ENCODE measurements at places on chromosomes 6 and 20. TPM values are rescaled to one million over a fixed set of nuclear protein-coding genes. Genes with fewer than 3 reads are reported as not detected.

TREM2 gene
- total RNA-seq: not detected

DNA sequence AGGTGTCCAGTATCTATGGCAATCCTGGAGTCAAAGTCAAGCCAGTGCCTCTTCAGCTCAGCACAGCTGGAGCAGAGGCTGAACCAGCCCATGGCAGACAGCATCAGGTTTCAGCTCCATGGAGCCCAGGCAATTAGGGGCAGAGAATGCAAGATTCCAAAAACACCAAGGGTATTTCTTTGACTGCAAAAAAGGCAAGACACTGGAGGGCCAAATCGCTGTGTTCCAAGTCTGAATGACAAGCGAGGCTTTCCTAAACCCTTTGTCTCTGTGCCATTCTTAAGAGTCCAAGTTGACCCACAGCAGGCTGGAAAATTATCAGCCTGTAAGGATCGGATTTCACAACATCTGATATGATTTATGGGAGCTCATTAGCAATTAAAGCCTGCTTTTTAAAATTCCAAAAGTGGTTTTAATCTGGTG is 49.7 kb upstream of the TGM3 start:
- H3K27ac ChIP-seq: no peak overlapping the region
- peaks cover 10% of the 10 kb centered on the region for H3K27me3 ChIP-seq
- H3K36me3 ChIP-seq: no peaks in the 10 kb centered on the region

DNA sequence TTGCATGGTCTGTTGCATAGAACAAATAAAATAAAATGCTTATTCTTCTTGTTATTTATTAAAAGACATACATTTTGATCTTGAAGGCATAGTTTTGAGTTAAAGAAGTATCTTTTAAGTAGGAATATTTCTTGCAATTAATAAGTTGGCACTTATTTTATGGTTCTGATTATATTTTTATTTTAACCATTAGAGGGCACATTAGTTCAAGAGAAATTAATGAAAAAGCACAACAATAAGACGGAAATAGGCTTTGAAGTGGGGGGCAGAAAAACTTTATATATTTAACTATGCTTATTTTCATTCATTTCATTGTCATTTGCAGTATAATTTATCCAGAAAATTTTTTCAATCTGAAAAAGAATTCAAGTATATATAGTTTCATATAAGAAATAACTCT is 44.2 kb upstream of the MAP3K7 start:
- no peak overlapping the region for H3K4me3 ChIP-seq
- H3K27me3 ChIP-seq: peaks cover 7% of the 10 kb centered on the region
- H3K36me3 ChIP-seq: no peaks in the 10 kb centered on the region
- H3K4me1 ChIP-seq: no peaks in the 10 kb centered on the region
- no peak for DNase-seq

BCAS1 gene
- total RNA-seq: not detected

DNA sequence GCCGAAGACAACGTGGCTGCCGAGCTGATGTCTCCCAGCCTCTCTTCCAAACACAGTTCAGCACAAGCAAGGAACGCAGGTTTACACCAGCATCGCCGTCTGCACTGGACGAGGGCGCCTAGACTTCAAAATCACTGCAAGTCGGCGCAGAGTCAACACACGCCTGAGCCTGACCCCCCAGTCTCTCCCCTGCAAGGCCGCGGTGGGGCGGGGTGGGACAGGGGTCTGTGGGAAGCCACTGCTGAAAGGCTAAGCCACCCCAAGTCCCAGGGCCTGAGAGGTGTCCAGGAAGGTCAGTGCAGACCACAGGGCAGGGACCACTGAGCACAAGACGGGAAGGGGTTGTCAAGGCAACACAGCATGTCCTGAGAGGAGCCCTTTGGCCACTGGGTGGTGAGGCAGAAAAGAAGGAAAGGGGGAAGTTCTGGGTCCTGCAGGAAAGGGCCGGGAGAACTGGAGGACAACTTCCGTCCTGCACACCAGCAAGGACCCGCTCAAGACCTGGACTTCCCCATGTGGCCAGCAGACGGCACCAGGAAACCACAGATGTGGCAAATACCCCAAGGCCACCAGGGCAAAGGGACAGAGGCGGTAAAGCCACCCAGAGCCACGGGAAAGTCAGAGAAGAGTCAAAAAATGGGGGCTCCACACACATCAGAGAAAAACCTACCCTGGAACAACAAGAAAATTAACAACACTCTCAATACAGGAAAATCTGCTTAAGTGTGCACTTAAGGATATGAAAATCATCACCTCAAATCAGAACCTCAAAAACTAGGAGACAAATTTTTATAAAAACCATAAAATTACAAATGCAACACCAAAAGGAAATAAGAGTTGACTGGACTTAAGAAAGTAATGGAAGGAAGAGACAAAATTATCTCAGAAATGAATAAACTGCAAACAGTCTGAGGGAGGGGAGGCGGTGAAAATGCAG is 84.8 kb downstream of the TAF4 start:
- H3K36me3 ChIP-seq: peaks cover 36% of the 10 kb centered on the region
- peaks cover 13% of the 10 kb centered on the region for H3K4me1 ChIP-seq
- H3K27me3 ChIP-seq: no peaks in the 10 kb centered on the region

DNA sequence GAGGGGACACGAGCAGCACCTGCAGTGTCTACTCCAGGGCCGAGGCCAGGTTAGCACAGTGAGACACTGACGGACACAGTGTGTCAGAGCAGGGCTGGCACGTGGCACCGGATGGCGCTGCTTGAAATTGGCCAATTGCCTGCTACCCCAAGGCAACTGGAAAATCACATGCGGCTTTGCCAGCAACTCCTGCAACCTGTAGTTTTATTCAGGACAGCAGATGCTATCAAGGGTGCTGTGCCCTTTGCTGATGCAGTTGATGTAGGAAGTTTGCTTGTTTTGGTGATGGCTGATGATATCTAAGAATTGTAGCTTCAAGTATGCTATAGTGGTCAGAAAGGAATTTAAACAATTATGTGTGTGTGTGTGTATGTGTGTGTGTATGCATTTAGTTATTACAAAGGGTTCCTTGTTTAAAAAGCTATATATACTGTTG is 25.9 kb downstream of the RIN2 start:
- no peak overlapping the region for H3K4me3 ChIP-seq
- no peak for DNase-seq
- H3K4me1 ChIP-seq: no peaks in the 10 kb centered on the region
- no peaks in the 10 kb centered on the region for H3K36me3 ChIP-seq
- peaks cover 10% of the 10 kb centered on the region for H3K27me3 ChIP-seq

MCHR2 gene
- not detected for total RNA-seq

DNA sequence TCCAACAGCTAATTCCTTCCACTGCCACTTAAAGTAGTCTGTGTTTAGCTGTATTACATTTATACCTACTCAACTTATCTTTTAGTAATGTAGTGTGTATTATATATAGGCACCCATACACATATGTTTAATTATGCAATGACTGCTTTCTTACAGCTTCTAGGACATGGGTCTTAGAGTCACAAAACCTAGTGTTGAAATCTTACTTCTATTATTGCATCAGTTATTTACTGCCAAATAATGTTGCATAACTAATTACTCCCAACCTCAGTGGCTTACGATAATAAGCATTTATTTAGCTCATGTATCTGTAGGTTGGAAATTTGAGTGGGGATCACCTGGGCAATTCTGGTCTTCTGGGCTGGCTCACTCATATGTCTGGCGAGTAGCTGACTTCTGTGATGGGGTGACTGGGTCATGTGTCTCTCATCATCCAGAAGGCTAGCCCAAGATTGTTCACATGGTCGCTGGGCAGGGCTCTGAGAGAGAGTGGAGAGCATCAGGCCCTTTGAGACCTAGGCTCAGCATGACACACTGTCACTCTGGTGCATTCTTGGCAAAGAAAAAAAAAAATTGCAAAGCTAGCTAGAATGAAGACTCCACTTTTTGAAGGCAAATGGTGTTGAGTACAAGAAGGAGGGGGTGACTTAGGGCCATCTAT is 187.0 kb downstream of the PLCB1 start:
- no peak overlapping the region for H3K4me3 ChIP-seq
- no peaks in the 10 kb centered on the region for H3K4me1 ChIP-seq
- no peaks in the 10 kb centered on the region for H3K36me3 ChIP-seq
- H3K27ac ChIP-seq: no peak overlapping the region
- no peaks in the 10 kb centered on the region for H3K27me3 ChIP-seq

LY86 gene
- total RNA-seq: 1.8 TPM

FAM210B gene
- 8.2 TPM for total RNA-seq

DNA sequence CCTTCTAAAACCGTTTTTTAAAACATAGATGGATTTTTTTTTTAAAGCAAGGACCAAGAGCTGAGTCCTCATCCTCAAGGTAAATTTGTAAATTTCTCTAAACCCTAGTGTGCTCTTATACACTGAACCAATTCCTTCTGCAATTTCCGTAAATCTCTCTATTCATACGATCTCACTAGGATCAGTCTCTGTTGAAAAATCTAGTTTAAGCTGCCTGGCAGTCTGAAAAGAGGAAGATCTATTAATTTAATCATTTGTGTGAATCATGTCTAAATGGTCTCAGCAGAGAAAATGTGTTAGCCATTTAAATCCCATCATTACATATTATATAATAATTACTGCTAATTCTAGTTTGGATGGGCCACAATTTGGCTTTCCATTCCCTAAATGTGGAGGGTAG is 184.2 kb upstream of the TSHZ2 start:
- peaks cover 6% of the 10 kb centered on the region for H3K4me1 ChIP-seq
- peaks cover 2% of the 10 kb centered on the region for H3K27me3 ChIP-seq
- no peak overlapping the region for H3K4me3 ChIP-seq
- H3K36me3 ChIP-seq: no peaks in the 10 kb centered on the region
- no peak overlapping the region for H3K27ac ChIP-seq

GRCh38 chr6:145823328-145823944 is 8.8 kb upstream of the FBXO30 start:
- H3K4me3 ChIP-seq: no peak overlapping the region
- H3K36me3 ChIP-seq: peaks cover 3% of the 10 kb centered on the region
- peaks cover 37% of the 10 kb centered on the region for H3K4me1 ChIP-seq
- H3K27me3 ChIP-seq: no peaks in the 10 kb centered on the region
- DNase-seq: peak; percentile 22

GRCh38 chr6:43457643-43458042 is 2.3 kb upstream of the DLK2 start:
- H3K27ac ChIP-seq: no peak overlapping the region
- no peak for DNase-seq
- H3K36me3 ChIP-seq: no peaks in the 10 kb centered on the region
- peaks cover 8% of the 10 kb centered on the region for H3K4me1 ChIP-seq
- peaks cover 11% of the 10 kb centered on the region for H3K27me3 ChIP-seq

DNA sequence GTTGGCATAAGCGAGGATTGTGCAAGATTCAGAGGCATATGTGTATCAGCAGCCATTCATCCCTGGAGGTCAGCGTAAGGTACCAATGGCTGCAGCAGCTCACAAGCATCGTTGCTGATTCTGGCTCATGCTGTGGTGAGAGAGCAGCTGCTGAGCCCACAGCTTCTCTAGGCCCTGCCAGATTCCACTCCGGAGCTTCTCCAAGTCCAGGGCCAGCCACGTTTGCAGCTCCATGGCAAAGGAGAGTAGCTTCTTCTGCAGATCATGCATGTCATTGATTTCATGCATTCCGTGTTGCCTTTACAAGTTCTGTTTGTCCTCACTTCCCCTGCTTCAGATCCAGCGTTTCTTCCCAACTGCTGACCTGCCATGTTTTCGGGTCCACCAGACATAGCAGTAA is 474.8 kb upstream of the ID4 start:
- H3K27ac ChIP-seq: no peak overlapping the region
- H3K4me1 ChIP-seq: no peaks in the 10 kb centered on the region
- H3K4me3 ChIP-seq: no peak overlapping the region
- no peaks in the 10 kb centered on the region for H3K36me3 ChIP-seq
- H3K27me3 ChIP-seq: no peaks in the 10 kb centered on the region
- DNase-seq: no peak

VNN1 gene
- not detected for total RNA-seq

DNA sequence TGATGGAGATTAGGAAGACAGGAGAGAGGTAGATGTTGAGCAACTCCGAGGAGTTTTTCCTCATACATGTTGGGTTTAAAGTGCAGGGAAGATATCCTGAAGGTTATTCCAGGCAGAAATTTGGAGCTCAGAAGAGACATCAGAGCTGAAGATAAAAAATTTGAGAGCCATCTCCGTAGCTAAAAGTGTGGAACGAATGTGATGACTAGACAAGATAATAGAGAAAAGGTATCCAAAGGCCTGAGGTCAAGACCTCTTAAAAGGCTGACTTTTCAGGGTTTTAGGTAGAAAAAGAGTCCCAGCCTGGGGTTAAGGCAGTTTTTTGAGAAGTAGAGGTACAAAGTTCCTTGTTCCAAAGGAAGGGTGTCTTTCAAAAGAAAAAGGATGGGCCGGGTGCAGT is 214.8 kb downstream of the ESR1 start:
- H3K27ac ChIP-seq: no peak overlapping the region
- no peaks in the 10 kb centered on the region for H3K27me3 ChIP-seq
- H3K36me3 ChIP-seq: peaks cover 7% of the 10 kb centered on the region
- DNase-seq: no peak
- no peaks in the 10 kb centered on the region for H3K4me1 ChIP-seq

CRISP3 gene
- total RNA-seq: not detected

DNA sequence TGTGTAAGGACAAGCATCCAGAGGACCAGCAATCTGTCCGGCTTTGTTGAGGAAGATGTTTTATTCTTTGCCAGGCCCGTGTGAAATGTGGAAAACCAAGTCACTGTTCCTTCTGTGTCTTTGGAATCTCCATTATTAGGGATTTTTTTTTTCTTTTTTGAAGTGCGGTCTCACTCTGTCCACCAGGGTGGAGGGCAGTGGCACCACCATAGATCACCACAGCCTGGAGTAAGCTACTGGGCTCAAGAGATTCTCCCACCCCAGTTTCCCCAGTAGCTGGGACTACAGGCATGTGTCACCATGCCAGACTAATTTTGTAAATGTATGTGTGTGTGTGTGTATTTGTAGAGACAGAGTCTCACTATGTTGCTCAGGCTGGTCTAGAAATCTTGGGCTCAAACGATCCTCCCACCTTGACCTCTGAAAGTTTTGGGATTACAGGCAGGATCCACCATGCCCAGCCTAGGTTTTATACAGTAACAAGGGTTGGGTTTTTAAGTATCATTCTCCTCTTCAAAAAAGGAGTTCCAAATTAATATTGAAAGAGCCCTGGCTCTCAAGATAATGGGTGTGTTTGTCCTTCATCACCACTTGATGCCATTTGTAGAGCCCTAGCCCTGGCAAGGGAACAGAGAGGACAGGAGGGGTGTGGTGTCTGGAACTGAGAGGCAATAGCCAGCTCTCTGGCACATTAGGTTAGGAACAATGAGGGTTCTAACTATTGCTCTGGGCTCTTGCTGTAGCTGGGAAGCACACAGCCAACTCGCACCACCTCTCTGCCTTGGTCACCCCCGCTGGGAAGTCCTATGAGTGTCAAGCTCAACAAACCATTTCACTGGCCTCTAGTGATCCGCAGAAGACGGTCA is 3.1 kb downstream of the LAMP5 start:
- no peak overlapping the region for H3K4me3 ChIP-seq
- no peaks in the 10 kb centered on the region for H3K36me3 ChIP-seq
- no peak overlapping the region for H3K27ac ChIP-seq
- H3K4me1 ChIP-seq: no peaks in the 10 kb centered on the region

RAET1G gene
- total RNA-seq: not detected

CPNE5 gene
- 1.7 TPM for total RNA-seq

- H3K27ac ChIP-seq: no peak overlapping the region
- no peak overlapping the region for H3K4me3 ChIP-seq
- no peaks in the 10 kb centered on the region for H3K27me3 ChIP-seq
- DNase-seq: peak; percentile 19
These were observed 1.6 kb downstream of the TMEM14A start for GRCh38 chr6:52672412-52673025.

Measured in activated naive CD4-positive, alpha-beta T cell treated with anti-CD3 and anti-CD28 coated beads for 36 hours (primary cell).